Amniotic epithelial cell (primary cell): ENCODE measurements at places on chromosomes 5 and 9.

DNA sequence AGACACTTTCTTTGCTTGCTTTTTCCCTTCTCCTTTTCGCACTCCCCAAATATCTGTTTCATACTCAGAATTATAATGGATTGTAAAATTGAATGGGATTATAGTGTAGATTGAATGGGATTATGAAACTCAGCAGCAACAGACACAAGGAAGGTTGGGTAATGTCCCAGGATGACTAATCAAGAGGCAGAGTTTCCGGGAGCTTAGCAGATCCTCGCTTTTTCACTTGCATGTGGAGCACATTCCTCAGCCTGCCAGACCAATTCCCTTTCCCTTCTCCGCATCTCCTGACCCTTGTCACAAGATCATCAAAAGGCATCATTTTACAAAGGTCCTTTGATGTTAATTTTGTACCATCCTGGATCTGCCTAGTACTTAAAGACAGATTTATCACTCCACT, 55.1 kb upstream of the SLC1A1 start:
- peak; percentile 87 for DNase-seq

DNA sequence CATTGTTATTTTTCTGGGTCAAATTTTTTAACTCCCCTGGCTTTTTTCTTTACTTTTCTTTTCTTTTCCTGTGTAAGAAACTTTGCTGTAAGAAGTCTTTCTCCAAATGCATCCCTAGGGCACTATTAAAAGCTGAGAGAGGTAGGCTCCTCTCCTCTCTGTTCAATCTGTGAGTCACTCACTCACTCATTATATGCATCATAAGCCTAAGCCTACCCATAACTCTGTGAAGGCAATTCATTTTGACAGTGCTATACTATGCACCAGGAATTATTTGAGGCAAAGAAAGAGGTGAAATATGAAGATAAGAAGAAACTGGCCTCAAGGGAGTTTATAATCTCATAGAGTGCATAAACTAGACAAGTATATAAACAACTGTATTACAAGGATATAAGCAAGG, 67.9 kb upstream of the PRR16 start:
- peak; percentile 95 for DNase-seq

DNA sequence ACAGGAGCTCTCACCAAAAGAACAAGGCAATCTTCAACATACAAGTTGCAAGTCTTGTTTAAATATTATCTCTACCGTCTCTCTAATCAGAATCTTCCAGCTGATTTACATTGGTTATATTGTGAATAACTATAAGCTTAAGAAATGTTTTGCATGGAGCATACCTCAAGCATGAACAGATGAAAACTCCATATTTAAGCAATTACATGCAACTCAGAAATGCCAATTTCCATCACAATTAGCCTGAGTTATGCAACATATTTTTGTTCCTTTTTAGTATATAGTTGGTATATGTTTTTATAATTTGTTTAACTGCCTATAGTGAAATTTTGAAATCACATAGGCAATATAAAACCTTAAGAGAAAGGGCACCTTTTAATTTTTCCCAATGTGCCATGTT, 142.5 kb downstream of the DENND1A start:
- DNase-seq, result no peak

DNA sequence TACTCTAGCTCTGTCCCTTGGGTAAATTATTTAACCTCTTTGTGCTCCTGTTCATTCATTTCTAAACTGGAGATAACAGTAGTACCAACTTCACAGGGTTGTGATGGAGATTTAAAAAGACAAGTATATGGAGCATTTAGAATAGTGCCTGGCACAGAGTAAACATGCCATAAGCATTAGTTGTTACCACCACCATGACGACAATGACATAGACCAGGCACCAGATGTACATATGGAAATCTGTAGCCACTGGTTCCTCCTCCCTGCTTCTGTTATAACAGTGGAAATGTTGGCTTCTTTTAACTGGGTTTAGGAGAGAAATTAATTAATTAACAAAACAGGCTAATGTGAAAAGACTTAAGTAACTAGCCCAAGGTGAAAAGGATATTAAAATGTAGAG, 217.5 kb downstream of the DENND1A start:
- DNase-seq, result peak; percentile 22

DNA sequence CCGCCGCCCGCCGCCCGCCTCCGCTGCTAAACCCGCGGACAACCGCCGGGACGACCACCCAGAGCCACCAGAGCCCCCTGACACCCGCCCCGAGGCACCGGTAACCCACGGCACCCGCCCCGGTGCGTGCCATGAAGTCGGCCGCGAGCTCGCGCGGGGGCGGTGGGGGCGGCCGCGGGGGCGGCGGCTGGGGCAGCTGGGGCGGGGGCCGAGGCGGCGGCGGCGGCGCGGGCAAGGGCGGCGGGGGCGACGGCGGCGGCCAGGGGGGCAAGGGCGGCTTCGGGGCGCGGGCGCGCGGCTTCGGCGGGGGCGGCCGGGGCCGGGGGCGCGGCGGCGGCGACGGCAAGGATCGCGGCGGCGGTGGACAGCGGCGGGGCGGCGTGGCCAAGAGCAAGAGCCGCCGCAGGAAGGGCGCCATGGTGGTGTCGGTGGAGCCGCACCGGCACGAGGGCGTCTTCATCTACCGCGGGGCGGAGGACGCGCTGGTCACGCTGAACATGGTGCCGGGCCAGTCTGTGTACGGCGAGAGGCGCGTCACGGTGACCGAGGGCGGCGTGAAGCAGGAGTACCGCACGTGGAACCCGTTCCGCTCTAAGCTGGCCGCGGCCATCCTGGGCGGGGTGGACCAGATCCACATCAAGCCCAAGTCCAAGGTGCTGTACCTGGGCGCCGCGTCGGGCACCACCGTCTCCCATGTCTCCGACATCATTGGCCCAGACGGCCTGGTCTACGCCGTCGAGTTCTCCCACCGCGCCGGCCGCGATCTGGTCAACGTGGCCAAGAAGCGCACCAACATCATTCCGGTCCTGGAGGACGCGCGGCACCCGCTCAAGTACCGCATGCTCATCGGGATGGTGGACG, 499 bp downstream of the FBLL1 start:
- no peak for DNase-seq

DNA sequence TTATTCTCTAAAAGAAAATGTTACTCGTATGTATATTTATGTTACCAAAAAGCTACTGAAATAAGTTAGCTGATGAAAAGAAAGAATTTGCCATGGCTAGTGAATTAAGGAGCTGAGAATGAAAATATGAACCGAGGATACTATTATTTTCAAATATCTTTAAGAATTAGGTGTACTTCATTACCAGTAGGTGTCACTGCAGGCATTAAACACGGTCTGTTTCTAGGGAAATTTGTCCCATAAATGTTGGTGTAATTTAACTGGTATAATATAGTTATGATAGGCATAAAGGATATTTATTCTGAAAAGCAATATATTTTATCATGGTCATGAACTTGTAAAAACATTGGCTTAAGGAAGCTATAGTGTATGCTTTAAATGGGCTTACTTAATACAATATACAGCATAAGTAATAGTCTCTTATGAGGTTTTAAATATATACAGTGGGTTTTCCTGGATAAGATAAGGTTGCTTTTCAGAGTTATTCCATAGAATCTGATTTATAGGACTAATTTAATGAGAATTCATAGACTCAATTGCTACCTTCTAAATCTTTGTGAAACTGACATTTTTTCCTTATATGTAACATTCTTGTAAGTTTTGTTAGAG, 72.4 kb upstream of the MPDZ start:
- DNase-seq, result peak; percentile 68

DNA sequence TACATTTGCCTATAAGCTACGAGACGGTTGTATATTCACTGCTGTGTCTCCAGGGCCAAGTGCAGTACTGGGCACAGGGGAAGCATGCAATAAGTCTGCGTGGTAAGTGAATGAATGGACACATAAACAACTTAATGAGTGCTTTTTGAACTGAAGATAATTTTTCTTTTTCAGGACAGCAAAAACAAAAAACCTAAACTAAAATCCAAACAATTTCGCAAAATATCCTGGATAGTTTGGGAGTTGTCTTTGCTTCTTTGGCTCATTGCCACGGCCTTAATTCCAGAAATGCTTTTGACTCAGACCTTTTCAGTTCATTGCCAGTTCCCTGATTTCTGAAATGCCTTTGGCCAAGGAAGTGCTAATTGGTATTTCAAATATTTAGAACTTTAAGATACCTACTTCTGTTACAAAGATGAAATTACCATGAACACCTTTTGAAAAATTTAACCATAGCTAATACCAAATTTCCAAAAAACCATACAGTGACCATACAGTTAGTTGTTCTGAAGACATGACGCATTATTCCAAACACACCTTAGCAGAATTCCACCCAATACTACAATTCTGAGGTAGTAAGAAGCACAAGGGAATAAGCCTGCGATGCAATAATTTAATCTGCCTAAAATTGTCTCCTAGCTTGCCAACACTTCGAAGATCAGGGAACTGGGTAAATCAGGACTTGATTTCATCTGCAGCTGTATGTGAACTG, 42.8 kb downstream of the TEK start:
- peak; percentile 74 for DNase-seq

DNA sequence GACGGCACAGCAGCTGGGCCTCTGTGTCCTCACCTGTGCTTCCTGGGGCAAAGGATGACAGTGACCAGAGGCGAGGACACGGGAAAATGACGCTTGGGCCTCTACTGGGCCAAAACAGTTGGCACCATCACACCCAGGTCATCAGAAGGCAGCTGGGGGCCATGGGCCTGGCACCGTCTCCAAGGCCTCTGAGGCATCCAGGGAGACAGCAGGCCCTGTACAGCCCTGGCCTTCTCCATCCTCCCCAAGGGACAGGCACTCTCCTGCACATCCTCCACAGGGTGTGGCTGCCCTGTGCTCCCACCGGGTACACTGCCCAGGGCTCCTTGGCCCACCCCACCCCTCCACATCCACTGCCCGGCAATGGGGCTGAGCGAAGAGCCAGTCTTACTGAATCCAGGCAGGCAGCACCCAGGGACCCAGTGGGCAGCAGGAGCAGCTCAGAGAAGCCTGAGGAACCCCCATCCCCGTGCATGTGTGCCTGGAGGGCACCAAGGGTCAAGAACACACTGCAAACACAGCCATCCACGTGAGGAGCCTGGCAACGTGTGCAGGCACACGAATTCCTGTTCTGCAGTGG, 4.0 kb downstream of the LPCAT1 start:
- no peak for DNase-seq

- DNase-seq, result no peak
These were observed 127.0 kb upstream of the GDNF start for GRCh38 chr5:37966871-37967270.

DNA sequence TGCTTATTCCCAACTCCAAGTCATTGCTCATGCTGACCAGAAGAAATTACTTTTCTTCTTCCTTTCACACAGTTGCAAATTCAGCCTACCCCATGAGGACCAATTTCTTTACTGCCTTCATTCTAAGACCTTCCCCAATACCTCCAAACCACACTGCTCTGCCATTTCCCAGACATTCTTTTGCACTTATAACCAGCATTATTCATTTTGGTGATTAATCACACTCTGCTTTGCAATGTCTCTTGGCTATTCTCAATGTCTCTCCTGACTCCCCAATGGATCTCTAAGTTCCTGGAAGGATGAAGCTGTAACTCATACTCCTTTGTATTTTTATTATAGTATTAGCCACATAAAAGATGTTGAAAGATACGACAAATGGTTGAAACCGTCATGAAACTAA, 105.7 kb upstream of the RANBP3L start:
- DNase-seq, result peak; percentile 29

DNA sequence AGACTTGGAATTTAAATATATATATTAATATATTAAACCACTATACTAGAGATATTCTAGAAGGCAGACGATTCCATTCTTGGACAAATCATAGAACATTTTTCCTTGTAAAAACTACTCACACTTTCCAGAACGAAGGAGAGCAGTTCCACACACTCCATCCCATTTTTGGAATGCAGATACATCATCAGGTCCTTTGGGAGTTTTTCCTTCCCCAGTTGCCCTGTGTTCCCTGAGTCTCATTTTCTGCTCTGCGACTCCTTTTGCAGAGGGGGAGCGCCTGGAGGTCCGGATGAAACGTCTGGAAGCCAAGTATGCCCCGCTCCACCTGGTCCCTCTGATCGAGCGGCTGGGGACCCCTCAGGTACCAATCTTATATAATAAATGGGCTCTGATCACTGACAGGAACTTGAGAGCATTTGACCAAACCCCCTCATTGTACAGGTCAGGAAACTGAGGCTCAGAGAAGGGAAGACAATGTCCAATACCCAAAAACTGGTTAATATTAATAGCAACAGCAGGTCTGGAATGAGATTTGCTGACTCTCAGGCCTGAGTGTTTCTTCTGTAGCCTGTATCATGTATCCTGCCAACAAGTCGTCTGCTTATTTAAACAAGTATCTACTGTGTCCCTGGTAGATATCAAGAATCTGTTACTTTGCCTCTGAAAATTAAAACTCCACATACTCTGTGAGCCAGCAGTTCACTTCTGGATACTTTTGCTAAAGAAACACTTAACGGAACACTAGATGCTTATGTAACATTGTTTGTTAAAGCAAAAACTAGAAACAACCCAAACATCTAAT, 76.8 kb upstream of the NIPAL4 start:
- no peak for DNase-seq
